ENCODE measurements at places on chromosomes 6 and 20.

GRCh38 chr20:19827818-19828217, 69.8 kb downstream of the RIN2 start:
- DNase-seq: no peak

DNA sequence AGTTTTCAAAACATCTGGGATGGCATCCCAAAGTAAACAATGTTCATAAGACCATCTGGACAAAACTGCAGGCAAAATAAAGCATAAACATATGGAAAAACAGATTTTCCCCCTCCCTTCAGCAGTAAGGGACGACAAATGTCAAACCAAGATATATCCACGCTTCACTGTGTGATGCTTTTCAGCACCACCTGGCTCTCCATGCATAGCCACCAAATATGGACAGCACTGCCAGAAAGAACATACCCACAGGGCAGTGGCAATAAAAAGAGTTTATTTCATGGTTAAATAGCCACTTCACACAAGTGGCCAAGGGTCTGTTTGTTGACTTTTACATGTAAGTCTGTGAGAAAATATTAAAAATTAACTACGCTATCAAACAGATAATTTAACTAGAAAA, 23.1 kb downstream of the USP45 start:
- DNase-seq: no peak

DNA sequence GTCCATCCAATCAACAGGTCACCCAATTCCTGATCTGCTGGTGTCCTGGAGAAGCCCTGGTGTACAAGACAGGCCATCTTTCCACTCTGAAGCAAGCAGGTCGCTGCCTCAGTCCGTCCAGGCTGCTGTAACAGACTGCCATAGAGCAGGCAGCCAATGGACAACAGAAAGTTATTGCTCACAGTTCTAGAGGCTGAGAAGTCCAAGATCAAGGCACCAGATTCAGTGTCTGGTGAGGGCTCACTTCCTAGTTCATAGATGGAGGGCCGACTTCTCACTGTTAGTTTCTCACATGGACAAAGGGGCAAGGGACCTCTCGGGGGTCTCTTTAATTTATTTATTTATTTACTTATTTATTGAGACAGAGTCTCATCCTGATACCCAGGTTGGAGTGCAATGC, 74.8 kb downstream of the CD24 start:
- DNase-seq: no peak

DNA sequence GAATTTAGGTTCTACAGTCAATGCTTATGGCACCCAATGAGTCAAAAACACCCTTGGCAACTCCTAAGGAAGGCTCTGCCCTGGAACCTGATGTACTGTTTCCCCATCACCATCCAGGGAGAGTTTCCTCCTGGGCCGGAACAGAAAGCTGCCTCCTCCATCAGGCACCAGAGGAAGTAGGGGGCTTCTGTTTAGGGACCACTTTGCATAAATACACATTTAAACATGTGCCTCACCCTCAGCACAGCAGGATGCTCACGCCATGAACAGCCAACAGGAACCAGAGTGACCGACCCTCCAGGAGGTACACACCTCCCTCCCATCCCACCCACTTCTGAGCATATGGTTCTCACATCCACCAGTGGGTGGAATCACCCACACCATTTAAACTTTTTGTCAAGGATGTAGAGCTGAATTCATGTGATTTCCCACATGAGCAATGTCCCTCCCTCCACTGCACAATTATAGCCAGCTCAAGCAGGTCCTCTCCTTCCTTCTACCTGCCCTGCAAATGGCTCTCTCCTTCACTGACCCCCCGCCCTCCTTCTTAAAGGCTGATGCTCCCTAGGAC, 14.8 kb downstream of the DDRGK1 start:
- DNase-seq: no peak

DNA sequence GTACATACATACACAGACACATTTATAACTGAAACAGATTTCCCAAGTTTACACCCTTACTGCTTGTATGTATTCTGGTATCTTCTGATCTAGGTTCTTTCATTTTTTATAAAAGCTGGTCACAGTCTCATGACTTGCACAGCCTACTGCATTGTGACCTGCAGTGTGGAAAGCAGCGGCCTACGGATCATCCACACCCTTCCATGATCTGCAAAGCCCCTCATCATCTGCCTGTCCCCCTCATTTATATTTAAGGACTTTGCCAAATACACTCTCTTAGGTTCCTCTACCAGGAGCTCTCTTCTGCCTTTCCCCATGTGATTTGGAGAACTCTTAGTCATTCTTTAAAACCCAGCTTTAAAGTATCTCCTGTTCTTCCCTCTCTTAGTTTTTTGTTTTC, 12.0 kb upstream of the BICRAL start:
- no peak for DNase-seq

- DNase-seq: no peak
These were observed 73.4 kb upstream of the SIM1 start for GRCh38 chr6:100538086-100538485.

- peak; percentile 63 for DNase-seq
These were observed 208.6 kb downstream of the MOXD1 start for GRCh38 chr6:132192631-132193030.

DNA sequence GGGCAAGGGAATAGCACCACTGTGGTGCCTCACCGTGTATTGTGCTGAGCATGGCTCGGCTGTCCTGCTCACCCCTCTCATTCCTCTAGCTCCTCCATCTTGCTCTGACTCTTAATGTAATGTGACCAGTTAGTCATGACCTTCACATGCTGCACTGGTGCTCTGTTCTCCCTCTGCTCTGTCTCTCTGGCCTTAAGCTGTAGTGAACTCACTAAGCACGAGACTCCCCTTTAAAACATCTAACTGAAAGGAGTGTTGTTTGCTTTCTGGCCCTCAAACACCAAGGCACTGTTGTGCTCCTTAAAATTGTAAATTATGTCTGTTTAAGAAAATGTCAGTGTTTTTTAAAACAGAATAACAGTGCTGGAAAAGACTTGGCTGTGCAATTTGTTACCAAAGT, 140.4 kb downstream of the HDGFL1 start:
- DNase-seq: no peak

- DNase-seq: no peak
These were observed 35.6 kb downstream of the SRSF3 start for GRCh38 chr6:36629784-36630183.

- DNase-seq: no peak
These were observed 191.6 kb upstream of the DTNBP1 start for GRCh38 chr6:15854378-15854777.

Measured in hindlimb muscle (tissue), 1 donor.